ENCODE measurements at places on chromosomes 2 and 18.
A peak's percentile ranks its signal among the peaks of the same experiment; 100 is the strongest.

GRCh38 chr18:21739604-21740537, 721 bp upstream of the MIB1 start:
- no peak for DNase-seq

GRCh38 chr2:219018726-219019125, 22.6 kb downstream of the CFAP65 start:
- no peak for DNase-seq

DNA sequence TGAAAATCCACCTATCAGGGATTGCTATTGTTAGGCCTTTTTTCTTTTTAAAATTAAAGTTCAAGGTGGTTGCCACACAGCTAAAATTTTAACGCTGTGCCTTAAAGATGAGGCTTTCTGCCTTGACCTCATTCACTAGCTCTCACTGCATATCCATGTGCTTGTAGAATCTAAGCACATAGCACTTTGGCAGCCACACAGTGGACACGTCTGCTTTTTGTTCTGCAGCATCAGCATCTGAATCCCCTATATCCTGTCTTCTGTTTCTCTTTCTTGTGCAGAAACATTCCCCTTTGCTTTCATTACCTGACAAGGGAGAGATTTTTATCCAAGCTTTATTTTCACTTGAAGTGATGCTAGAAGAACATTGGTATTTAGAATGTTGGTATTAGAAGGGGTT, 38.1 kb downstream of the RALB start:
- no peak for DNase-seq

- DNase-seq = no peak
These were observed 563.1 kb upstream of the FAM98A start for GRCh38 chr2:34162231-34162630.

DNA sequence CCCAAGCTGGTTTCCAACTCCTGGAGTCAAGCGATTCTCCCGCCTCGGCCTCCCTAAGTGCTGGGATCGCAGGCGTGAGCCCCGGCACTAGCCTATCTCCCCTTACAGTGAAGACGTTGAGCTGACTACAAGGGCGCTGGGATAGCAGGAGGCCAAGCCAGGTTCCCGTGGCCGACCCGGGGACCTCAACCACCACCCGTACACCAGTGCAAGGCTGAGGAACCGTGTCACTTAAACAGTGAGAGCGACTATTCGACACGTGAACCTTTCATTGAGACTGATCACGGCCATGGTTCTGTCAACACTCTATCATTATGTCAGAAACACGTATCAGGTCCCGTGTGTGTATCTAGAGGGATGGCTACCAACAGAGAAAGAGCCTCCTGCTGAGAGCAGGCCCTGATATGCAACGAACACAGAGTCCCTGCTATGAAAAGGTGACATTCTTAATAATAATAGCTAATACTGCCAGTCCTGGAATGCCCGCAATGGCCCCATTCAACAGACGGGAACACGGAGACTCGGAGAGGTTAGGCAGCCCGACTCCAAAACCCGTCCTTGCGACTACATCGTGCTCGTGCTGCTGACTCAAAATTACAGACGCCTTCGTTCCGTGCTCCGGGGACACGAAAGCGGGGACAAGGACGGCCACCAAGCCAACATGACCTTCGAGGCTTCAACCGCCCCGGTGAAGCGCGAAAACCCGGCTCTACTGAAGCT, 833 bp downstream of the AFG3L2 start:
- peak; percentile 28 for DNase-seq

DNA sequence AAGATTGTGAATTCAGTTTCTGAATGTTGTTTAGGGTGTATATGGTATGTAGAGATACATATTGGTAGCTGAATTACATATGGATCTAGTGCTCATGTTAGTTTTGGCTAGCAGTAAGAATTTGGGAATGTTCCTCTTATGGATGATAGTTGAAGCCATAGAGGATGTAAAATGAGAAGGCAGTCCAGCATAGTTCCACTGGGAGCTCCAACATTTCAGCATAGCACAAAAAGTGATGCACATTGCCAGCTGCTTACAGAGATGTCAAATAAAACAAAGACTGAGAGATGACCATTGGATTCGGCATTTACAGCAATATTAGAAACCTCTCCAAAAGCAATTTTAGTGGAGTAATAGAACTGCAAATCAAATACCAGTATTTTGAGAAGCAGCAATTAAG, 77.4 kb downstream of the EML4 start:
- no peak for DNase-seq

DNA sequence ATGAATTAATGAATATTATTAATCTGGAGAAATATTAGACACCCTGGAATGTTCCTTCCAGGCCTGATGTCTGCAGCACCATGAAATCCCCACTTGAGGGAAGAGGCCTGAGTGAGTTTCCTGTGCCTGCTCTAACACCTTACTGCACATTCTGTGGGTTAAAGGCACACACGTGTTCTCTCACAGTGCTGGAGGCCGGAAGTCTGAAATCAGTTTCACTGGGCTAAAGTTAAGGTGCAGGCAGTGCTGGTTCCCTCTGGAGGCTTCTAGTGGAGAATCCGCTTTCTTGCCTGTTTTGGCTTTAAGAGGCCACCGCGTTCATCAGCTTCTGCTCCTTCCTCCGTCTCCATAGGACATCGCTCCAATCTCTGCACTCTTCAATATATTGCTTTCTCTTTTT, 48.7 kb downstream of the ACKR3 start:
- no peak for DNase-seq

Measured in activated CD8-positive, alpha-beta memory T cell treated with anti-CD3 and anti-CD28 coated beads for 48 hours (primary cell).